Activated T-cell treated with anti-CD3 and anti-CD28 coated beads, Interleukin-2, amount 50 U/mL, for 72 hours (primary cell): ENCODE measurements at places on chromosomes 16 and 17. TPM values are rescaled to one million over a fixed set of nuclear protein-coding genes. Genes with fewer than 3 reads are reported as not detected.

Gene ERCC4
- total RNA-seq = 15.4 TPM

Gene PIGS
- 53.5 TPM for total RNA-seq

Gene NPIPB12
- total RNA-seq = 90.4 TPM

Gene NOG
- total RNA-seq = 0.91 TPM

Gene PIK3R6
- total RNA-seq = 0.99 TPM

Gene KIF22
- total RNA-seq = 180 TPM

Gene LAT
- 254 TPM for total RNA-seq

Gene SOX9
- not detected for total RNA-seq

Gene OR3A2
- 6.2 TPM for total RNA-seq

Gene EPX
- not detected for total RNA-seq

Gene SULT1A1
- 12.7 TPM for total RNA-seq

Gene WNT9B
- not detected for total RNA-seq

Gene TVP23B
- 28.1 TPM for total RNA-seq

Gene CALB2
- total RNA-seq = not detected

Gene POLG2
- 47.2 TPM for total RNA-seq

Gene TBC1D28
- total RNA-seq = not detected

Gene SCGB1C2
- total RNA-seq = not detected

Gene TMEM106A
- total RNA-seq = 11.7 TPM

Gene EVPL
- 0.19 TPM for total RNA-seq
